Myocyte (in vitro differentiated cells): ENCODE measurements at places on chromosomes 5 and 9.
A peak's percentile ranks its signal among the peaks of the same experiment; 100 is the strongest.

GRCh38 chr5:30368064-30368463, 825.4 kb upstream of the CDH6 start:
- no peak for DNase-seq

- DNase-seq, result no peak
These were observed 24.2 kb downstream of the WNK2 start for GRCh38 chr9:93207860-93208734.

- DNase-seq, result no peak
These were observed 329.1 kb upstream of the ZNF608 start for GRCh38 chr5:125075567-125075966.

- DNase-seq, result no peak
These were observed 178.5 kb upstream of the PHYKPL start for GRCh38 chr5:178411083-178411482.

DNA sequence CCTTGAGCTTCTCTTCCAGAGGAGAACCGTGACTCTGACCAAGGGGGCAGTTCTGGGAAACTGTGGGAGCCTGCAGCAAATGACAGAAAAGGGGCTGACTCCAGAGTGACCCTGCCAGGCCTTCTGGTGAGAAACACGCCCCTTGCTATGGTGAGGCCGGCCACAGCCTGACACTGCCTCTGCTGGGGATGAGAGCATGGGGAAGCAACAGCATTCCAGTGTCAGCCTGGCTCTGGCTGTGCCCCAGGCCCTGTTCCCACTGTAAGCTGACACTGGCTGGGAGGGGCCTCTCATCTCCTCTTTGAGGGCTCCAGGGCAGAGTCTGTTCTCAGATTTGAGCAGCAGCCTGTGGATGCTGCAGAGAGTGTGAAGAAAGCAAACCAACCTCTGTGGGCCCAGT, 180.0 kb upstream of the IL12B start:
- peak; percentile 94 for DNase-seq

DNA sequence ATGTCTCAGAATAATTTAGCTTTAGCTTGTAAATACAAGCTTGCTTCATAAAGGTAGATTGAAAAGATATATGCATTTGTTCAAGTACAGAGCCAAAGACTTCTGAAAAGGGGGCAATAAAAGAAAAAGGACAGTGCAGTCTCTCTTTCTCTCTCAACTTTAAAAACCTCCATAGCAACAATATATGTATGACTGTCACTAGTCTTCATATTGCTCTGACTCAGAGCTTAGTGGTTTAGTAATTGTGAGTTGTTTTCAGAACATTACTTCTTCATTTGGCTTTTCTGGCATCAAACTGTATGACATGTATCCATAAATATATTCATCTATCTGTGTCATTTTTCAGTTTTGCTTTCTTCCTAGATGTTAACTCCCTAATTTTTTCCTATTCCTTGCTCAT, 194.6 kb upstream of the KIF2A start:
- no peak for DNase-seq

DNA sequence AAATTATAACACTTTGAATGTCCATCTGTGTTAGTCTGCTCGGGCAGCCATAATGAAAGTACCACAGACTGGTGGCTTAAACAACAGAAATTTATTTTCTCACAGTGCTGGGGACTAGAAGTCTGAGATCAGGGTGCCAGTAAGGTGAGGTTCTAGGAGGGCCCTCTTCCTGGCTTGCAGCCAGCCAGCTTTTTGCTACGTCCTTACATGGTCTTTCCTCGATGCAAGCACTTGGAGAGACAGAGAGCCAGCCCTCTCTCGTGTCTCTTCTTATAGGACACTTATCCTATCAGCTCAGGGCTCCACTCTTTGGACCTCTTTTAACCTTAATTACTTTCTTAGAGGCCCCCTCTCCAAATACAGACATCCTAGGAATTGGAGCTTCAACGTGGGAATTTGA, 351.8 kb downstream of the SPOCK1 start:
- DNase-seq, result peak; percentile 12

- no peak for DNase-seq
These were observed 26.4 kb upstream of the EXOC3 start for GRCh38 chr5:416636-416960.

DNA sequence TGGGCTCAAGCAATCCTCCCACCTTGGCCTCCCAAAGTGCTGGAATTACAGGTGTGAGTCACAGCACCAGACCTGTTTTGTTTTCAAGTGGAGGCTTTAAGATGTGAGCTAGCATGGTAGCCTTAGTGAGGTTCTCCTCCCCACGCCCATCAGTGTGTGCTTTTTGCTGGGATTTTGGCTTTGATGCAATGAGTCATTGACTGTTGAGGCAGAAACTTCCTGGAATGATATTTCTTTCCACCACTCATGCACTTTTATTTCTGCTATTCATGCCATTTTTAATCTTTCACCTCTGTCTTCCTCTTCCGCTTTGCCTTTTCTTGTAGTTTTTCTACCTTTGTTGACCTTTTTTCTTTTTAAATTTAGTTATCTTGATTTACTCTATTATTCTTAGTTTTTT, 4.2 kb upstream of the NFIL3 start:
- peak; percentile 14 for DNase-seq

- peak; percentile 30 for DNase-seq
These were observed 150.1 kb downstream of the OSTF1 start for GRCh38 chr9:75238311-75238976.

DNA sequence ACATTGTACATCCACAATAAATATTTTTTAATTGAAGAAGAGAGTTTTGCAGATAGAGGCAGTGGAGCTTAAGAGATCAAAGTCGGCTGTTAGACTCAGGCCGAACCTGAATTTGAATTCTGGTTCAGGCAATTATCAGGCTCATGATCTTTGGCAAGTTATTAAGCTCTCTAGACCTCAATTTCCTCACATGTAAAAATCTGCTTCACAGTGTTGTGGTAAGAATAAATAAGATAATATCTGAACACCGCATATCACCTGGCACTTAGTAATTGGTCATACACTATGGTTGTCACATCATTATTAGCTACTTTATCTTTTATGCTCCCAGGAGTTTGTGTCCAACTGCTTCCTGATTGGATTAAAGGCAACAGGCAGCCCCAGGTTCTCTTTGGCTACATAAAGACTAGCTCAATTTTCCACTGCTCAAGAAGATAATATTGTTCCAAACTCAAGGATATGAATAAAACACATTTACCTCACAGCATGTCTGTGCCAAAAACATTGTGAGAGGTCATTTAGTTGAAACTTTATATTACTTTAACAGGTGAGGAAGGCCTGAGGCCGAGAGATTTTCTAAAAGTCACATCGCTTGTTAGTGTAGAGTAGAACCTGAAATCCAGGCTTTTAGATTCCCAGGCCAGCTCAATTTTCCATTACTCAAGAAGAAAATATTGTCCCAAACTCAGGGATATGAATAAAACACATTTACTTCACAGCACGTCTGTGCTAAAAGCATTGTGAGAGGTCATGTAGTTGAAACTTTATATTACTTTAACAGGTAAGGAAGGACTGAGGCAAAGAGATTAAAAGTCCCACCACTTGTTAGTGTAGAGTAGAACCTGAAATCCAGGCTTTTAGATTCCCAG, 289.2 kb upstream of the PTGER4 start:
- no peak for DNase-seq

- DNase-seq, result peak; percentile 44
These were observed 23.2 kb downstream of the SLC46A2 start for GRCh38 chr9:112867275-112867991.

GRCh38 chr9:115758441-115758840, 395.1 kb upstream of the PAPPA start:
- DNase-seq, result no peak
